ENCODE measurements at places on chromosomes 1 and 21.

DNA sequence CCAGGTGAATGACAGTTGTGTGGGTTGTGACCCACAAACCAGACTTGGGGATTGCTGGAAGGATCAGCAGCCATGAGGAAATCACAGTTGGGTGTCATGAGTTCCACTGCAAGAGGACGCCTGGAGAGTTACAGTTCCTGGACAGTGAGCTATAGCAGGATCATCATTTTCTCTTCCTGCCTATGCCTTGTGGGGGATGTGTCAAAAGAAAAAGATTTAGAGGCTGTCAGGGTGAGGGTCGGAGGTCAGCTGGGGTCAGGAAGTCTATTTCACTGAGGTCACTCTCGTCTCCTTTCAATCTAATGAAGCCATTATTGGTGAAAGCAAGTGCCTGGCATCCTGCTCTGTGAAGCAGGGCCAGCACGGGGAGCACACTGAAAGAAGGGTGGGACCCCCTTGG lies 7.0 kb upstream of the LIN28A start:
- no peak for DNase-seq

GRCh38 chr1:230425252-230426091 lies 660 bp downstream of the PGBD5 start:
- DNase-seq: no peak

GRCh38 chr1:118963456-118964430 lies 24.4 kb downstream of the TBX15 start:
- DNase-seq: no peak

- no peak for DNase-seq
Measured at GRCh38 chr1:157390651-157391050, 161.7 kb downstream of the FCRL5 start.

DNA sequence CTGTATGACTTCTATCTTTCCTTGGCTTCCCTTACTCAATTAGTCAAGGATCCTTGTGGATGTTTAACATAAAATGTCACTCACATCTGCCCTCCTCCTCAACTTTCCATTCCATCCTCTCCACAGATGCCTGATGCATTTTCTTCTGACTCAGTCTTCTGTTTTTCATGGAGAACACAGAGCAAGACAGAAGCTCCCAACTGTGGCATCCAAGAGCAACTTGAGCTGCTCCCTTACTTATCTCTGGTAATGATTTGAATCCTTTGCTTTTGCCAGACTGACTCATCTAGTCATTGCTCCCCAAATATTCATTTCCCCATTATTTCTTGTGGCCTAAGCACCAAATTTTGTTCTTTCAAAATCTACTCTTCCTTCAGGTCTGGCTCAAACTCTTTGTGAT lies 120.6 kb downstream of the LYPLAL1 start:
- DNase-seq: no peak

DNA sequence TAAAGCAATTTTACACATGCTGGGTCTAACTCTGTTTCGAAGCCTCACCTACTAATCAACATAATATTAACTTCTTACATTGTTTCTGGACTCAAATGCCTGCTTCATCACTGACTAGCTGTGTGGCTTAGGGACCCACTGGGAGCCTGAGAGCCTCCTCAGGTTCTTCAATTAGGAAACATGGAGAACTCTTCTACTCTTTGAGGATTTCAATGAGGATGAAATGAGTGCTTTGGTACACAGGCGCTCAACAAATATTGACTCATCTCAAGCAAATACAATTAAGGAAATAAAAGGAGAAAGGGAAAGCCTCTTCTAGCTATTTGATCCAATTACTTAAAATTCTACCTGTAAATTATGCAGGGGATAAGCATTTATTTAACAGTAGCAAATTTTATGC lies 84.4 kb upstream of the JAK1 start:
- DNase-seq: no peak

DNA sequence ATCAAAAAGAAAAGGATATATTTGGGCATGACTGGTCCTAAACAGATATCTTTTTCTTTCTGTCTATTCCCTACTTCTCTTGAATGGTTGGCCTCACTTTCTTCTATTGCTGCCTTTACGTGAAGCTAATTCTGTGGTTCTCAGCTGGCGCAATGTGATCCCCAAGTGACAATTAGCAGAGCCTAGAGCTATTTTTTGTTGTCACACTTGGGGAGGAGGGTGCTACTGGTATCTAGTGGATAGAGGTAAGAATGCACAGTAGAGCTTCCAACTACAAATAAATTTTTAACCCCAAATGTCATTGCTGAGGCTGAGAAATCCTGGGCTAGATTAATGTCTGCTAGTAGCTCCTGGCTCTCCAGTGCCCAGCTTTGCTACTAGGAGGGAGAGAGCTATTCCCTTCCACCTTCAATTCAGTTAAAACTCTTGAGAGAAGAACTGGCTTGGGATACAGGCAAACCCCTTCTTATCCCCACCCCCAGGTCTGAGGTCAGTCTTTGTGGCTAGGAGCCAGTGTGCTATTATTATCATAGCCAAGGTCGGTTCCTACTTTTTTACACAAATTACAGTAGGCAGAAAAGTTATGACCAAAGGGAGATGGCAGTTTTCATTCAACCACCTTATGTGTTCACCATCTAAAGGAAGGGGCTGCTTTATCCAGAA lies 102.1 kb downstream of the SNX7 start:
- no peak for DNase-seq

DNA sequence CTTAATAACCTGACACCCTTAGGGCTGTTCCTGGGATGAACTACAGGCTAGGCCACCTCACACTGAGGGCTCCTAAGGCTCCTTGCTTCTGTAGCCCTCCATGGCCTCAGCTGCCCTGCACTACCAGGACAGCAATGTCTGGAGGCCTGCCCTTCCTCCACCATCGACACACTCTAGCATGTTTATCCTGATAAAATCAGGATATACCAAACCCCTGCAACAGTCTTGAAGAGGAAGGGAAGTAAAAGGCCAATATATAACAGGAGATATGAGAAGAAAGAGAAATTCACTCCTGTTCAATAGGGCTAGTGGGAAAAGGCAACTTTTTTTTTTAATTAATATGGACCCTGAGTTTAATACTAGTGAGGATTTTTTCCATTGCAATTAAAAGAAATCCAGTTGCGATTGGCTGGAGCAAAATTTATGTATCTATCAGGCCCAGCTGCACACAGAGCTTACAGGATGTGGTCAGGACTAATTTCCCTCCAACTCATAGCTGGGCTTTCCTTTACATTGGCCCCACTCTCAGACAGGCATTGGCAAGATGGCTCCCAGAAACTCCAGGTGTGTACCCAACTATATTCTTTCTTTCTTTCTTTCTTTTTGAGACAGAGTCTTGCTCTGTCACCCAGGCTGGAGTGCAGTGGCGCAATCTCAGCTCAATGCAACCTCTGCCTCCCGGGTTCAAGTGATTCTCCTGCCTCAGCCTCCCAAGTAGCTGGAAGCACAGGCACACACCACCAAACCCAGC lies 13.5 kb upstream of the ATP2B4 start:
- DNase-seq: no peak

GRCh38 chr1:117066367-117066766 lies 6.2 kb downstream of the TTF2 start:
- DNase-seq: no peak

DNA sequence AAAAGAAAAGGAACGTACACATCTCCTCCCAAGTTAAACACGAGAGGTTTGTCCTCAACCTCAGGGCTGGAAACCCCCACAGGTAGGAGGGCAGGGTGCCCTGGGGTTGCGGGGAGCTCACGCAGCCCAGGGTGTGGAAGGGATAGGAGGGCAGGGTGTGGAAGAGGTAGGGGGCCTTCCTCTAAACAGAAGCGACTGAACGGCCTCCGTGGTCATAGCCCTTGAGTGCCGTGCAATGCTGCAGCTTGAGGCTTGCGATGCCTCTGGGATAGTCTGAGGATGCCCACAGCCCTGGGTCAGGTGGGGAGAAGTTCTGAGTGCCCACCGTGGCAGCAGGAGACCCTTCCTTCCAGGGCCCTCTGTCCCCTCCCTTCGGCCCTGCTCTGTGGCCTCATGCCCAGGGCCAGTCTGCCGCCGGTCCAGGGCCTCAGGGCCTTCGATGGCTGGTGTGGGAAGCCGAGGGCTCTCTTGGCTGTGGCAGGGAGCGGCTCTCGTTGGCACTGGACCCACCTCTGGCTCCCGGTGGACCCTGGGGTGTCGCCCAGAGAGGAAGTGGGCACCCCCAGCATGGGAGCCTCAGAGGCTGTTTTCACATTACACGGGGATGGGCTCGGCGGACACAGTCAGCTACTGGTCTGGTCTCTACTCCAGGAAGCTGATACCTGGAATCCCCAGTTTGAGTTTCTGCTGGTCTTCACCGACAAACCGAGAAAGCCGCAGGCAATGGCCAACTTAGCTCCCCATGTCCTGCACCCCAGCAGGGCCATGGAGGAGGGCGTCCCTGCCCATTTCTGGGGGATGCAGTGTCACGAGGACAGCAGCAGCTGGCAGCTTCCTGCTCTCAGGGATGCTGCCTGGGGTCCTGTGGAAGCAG lies 6.4 kb upstream of the CDK11B start:
- no peak for DNase-seq

- DNase-seq: no peak
Measured at GRCh38 chr21:37423103-37423502, 56.5 kb downstream of the DYRK1A start.

DNA sequence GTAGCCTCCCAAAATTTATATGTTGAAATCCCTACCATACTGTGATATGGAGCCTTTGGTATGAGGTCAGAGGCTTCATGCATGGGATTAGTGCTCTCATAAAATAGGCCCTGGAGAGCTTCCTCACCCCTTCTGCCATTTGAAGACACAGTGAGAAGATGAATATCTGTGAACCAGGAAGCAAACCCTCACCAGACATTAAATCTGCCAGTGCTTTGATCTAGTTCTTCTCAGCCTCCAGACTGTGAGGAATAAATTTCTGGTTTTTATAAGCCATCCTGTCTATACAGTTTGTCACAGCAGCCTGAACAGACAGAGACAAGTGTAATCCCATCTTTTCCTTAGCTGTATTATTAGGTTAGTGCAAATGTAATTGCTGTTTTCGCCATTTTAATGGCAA lies 88.4 kb downstream of the OLFML2B start:
- no peak for DNase-seq

All from GM19239 (cell line).